Activated T-cell treated with anti-CD3 and anti-CD28 coated beads, Interleukin-2, amount 50 U/mL, for 72 hours (primary cell): ENCODE measurements at places on chromosomes 5 and 9.

- no peak for DNase-seq
Measured at GRCh38 chr9:120358877-120359276, 221.1 kb downstream of the CDK5RAP2 start.

- no peak for DNase-seq
Measured at GRCh38 chr5:88662846-88663245, 220.1 kb downstream of the MEF2C start.

DNA sequence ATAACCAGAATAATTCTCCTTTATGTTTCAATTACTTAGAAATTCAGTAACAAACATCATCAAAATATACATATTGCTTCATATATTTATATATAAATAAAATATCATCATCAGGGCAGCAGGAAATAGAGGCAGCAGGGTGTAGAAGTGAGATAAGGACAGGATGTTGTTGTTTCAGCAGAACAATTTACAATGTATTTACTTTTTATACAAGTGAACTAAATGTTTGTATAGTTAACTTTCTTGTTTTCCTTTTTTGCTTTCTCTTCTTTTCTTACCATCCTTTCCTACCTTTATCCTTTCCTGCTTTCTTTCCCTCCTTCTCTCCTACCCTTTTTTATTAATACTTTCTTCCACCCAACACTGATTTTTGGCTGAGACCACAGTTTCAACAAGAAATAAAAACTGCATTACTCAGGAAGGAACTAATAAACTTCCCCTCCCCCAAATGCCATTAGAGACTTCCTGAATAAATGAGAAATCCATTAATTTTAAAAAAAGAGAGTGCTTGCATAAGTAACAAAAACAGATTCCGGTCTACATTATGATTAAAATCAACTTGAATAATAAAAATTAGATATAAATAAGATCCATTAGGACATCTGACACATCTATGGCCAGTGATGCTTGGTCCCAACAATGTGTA is 159.8 kb upstream of the ACOT12 start:
- no peak for DNase-seq

GRCh38 chr5:115472271-115473025 is 72.1 kb downstream of the FEM1C start:
- no peak for DNase-seq

DNA sequence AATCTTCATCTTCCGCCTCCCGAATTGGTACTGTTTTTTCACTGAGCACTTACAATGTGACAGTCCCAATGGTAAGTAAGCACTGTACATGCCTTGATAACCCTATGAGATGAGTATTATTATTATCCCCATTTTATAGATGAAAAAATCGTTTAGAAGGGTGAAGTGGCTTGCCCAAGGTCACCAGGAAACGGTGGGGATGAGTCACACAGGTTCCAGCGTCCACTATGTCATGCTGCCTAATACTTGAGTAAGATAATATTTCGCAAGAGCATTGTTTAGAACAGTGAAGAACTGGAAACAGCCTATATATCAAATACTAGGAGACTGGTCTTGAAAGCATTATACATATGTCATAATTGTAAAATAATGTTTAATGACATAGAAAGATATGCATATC is 12.9 kb downstream of the HAND1 start:
- no peak for DNase-seq

DNA sequence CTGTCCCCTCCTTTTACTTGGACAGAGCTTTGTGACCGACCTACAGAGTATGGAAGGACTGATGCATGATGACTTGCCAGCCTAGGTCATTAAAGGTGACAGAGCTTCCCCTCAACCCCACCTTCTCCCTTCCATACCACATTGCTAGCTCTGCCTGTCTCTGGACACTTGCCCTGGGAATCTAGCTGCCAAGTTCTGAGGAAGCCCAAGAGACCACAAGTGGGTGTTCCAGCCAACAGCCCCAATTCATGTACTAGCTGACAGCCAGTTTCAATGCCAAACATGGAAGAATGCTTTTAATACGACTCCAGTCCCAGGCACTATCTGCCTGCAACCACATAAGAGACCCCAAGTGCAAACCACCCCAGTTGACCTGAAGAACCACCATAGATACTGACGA is 477.1 kb downstream of the SPOCK1 start:
- no peak for DNase-seq

- peak; percentile 36 for DNase-seq
Measured at GRCh38 chr9:70421272-70422180, 7.1 kb upstream of the KLF9 start.

DNA sequence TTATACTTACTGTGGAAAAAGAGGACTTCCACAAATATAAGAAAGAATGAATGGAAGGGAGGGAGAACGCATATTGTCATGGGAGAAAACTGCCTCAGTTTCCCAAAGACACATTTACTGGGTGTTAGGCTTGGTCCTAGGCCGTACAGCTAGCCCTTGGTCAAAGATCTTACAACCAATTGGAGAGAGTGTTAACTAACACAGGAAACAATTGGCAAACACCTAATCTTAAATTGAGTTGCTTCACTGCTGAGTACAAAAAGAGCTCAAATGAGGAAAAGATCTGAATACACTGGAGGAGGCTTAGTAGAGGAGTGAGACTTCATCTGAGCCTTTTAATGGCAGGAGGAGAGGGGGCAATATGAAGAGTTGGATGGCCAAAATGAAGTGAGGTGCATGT is 161.7 kb downstream of the GLIS3 start:
- DNase-seq, result no peak

- no peak for DNase-seq
Measured at GRCh38 chr5:74649421-74649973, 9.0 kb upstream of the ENC1 start.

GRCh38 chr5:90606539-90606938 is 47.9 kb downstream of the ADGRV1 start:
- no peak for DNase-seq

DNA sequence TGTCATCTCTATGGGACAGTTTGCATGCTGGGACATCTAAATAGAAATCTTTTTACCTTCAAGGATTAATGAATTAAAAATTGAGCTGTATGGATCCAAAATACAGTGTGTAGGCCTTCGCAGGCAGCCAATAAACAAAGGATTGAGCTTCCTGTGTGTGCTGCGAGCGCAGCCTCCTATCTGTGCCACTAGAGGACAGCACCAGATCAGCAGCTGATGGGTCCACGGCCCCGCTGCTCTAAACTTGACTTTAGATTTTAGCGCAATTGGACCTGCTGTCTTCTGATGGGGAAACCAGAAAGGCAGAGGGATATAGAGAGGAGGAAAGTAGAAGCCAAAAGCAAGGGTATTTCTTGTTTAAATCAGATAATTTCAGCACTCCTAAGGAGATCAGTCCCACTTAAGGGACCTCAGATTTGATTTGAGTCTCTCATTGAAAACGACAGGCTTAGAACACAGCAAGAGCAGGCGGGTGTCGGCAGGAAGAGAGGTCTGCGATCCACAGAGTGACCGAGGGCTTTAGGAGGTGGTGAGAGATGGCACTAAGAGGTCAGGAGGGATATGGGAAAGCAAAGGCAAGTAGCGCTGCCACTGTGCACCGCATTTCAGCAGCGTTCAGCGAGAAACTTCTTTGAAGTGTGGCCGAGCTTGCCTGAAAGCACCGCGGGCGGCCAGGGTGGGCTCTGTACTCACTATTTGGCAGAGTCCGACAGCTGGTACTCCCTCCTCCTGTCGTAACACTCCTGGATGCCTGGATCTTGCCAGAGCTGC is 214.3 kb downstream of the GNA14 start:
- DNase-seq, result peak; percentile 52

- DNase-seq, result no peak
Measured at GRCh38 chr5:38373743-38374142, 115.4 kb downstream of the EGFLAM start.

DNA sequence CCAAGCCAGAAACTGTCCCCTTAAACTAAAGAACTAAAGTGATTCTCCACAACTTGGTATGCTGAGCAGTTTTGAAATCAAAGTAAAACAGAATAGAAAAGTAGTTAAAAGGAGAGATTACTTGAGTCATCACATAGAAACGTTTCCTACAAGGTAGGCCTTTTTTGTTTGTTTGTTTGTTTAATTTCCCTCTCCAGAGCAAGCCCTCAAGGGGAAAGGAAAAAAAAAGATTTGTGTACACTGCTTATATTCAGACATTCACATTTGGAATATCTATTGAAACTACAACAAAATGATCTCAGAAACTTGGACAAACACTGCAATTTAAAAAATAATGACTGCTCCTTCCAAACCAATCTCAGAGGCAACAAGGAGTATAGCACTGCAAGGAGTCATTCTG is 304.7 kb upstream of the NREP start:
- no peak for DNase-seq

DNA sequence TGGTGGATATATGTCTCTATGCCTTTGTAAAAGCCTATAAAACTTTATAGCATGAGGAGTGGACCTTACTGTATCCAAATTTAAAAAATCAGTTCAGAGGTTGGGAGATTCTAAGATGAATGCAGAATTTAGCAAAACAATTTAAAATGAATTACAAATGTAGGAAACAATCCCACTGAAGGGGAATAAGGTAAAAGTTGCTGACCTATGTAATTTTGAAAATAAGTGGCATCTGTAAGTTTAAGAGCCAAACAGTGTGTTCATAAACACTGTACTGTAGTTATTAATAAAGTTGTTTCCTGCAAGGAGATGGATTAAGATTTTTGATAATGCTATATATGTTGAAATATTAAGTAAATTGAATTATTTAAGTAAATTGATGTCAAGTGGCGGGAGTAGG is 4.6 kb downstream of the IFNW1 start:
- no peak for DNase-seq

DNA sequence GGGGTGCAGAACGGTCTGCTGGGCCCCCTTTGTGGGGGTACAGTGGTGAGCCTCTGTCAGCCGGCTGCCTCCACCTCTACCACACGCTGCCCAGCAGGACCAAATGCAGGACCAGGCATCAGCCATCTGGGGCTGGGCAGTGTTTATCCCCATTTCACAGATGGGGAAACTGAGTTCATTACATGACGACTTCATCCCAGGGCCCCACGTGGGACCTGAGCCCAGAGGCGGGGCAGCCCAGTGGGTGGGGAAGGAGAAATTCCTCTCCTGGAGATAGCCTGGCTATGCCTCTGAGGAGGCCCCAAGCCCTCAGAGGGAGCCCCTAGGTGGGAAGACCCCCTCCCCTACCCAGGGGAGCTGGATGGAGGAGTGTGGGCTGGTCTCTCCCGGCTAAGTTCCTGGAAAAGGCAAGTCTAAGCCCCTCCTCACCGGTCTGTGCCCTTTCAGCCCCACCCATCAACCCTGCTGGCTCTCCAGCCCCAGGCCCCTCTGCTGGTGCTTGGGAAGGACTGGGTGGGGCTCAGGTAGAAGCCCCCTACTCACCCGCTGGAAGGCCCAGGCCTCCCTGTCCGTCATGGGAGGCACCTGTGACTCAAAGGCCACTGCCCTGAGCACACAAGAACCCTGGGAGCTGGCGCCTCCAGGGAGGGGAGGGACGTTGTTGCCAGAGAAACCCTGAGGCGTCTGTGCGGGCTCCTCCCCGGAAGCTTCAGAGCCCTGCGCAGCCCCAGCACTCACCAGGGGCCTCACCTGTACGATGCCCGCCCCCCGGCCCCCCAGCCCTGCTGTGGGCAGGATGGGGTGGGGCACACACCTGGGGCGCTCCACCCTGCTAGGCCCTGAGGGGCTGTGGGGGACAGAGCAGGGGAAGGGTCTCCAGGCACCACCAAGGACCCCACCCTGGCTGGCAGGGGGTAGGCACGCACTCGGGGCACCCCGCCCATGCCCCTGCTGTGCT is 7.4 kb upstream of the CCDC187 start:
- no peak for DNase-seq

DNA sequence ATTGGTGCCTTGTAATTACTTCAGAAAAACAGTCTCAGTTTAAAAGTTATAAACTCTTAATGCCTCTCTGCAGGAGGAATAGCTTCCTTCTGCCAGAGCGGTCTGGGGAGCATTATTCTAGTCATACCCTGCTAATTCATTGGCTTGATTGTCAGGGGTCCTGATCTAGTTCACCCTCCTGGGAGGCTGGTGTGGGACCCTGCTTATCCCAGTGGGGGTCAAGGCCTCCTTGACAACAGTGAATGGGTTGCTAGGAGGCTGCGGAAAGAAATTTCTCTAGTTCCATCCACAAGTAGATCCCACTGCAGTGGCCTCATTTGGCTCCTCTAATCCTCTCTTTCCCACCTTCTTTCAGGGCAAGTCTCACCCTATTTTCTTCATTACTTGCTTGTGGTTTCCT is 105.7 kb downstream of the TMC1 start:
- no peak for DNase-seq

DNA sequence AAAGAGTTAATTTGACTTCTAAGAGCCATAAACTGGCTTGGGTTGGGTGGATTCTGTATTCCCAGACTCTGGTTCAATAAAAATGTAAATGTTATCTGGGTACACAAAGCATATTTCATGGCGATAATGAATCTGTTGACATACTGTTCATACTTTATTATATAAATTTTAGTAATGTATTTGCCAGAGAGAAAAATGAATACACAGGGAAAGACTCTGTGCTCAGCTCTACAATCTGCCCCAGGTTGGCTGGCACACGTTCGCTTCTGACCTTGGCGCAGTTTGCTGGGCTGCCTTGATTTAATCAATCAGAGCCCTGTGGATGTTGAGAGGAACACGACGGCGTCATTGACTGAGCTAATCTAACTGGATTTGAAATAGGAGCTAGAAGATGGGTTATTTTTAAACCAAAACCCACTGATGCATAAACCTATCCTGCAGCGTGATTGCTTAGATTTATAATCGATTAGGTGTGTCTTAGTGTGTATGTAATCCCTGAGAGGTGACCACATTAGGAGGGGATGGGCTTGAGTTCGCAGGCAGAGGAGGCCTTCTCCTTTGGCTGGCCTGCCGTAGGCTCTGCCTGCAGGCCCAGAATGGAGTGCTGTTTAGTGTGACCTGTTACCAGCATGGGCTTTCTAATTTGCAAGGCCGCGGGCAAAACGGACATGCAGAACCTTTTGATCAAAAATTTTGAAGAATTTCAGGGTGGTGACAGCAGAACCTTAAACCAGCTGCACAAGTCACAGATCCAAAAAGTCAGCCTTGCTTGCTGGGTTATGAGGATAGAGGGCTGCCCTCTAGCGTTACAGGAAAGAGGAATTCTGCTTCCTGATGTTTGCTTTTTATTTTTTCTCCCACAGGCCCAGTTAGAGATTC is 3.9 kb upstream of the ADCY2 start:
- DNase-seq, result no peak

DNA sequence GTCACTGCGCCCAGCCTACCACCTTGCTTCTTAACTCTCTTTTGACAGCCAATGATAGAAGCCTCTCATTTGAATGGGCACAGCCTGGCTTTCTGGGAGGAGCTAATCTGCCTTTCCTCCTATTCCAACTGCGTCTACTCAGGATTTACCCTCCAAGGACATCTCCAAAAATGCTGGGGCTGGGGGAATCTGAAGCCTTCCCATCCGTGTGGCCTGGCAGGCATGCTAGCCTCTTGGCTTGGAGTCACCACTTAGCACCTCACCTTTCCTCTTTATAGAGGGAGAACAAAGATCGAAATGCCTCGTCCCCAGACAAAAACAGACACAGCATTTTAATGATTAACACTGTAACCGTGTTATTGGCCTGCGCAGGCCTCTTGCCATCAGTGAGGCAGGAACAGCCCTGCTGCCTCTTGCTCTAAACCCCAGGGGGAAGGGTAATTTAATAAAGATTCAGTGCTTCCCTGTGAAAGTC is 108.2 kb upstream of the KLF4 start:
- DNase-seq, result no peak
